ENCODE measurements at places on chromosomes 1 and 21. TPM values are rescaled to one million over a fixed set of nuclear protein-coding genes. Genes with fewer than 3 reads are reported as not detected.

Gene DNALI1
- total RNA-seq = 9.8 TPM

Gene ZNF695
- 1.1 TPM for total RNA-seq

Gene TRIM67
- not detected for total RNA-seq

Gene IL10
- total RNA-seq = not detected

Gene RNF187
- total RNA-seq = 55.0 TPM

Gene TEKT2
- under 0.01 TPM for total RNA-seq

Gene HCN3
- 0.95 TPM for total RNA-seq

Gene KCNK2
- 3.8 TPM for total RNA-seq

Gene OR2M2
- not detected for total RNA-seq

Gene SLC45A1
- total RNA-seq = 2.6 TPM

Gene NPPA
- total RNA-seq = not detected

Gene DENND2D
- 8.9 TPM for total RNA-seq

Gene PCP4
- total RNA-seq = not detected

Gene CTSS
- 9.0 TPM for total RNA-seq

Gene CLDN8
- not detected for total RNA-seq

Gene TPM3
- total RNA-seq = 325 TPM

Gene SELL
- total RNA-seq = 0.09 TPM

Gene CDC73
- 18.6 TPM for total RNA-seq

Gene CD1E
- not detected for total RNA-seq

Gene ACTN2
- not detected for total RNA-seq

Gene REG4
- not detected for total RNA-seq

Gene CBR1
- 144 TPM for total RNA-seq

Gene MMEL1
- 0.16 TPM for total RNA-seq

Gene RAB3B
- total RNA-seq = 9.6 TPM

Gene C1orf87
- total RNA-seq = not detected

Gene SLC1A7
- 2.4 TPM for total RNA-seq

Gene NCMAP
- not detected for total RNA-seq

All from bronchial smooth muscle cell (primary cell).